Activated T-helper 1 cell treated with anti-CD3 and anti-CD28 coated beads, Interleukin-2, amount 50 U/mL, for 16 hours (primary cell): ENCODE measurements at places on chromosomes 7 and 10.

DNA sequence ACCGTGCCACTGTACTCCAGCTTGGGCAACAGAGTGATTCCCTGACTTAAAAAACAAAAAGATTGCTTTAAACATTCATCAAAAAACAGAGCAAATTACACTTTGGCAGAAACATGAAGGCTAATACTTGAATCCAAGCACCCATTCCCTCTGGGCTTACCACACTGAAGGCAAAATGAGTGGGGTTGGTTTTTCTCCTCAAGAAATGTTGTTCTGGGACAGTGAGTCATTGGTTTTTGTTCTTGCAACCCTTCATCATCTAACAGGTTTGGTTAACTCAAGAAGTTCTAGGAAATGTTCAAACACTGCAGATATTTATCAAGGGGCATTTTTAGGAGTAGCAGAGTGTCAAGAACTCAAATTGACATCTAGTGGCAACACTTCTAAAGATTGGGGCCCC, 60.5 kb downstream of the KIAA1217 start:
- DNase-seq: no peak

- DNase-seq: no peak
Observed at GRCh38 chr7:147096629-147097028, 980.0 kb downstream of the CNTNAP2 start.

- no peak for DNase-seq
Observed at GRCh38 chr7:155453296-155454182, 4.4 kb upstream of the EN2 start.

DNA sequence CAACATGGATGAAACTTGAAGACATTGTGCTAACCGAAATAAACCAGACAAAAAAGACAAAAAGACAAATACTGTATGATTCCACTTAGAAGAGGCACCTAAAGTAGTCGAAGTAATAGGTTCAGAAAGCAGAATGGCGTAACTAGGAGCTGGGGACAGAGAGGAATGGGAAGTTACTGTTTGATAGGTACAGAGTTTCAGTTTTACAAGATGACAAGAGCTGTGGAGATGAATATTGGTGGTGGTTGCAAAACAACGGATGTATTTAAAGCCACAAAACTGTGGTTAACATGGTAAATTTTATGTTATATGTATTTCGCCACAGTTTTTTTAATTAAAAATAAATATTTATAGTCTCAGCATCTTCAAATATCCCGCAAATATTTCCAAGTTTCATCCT, 64.1 kb upstream of the DIP2C start:
- DNase-seq: no peak

DNA sequence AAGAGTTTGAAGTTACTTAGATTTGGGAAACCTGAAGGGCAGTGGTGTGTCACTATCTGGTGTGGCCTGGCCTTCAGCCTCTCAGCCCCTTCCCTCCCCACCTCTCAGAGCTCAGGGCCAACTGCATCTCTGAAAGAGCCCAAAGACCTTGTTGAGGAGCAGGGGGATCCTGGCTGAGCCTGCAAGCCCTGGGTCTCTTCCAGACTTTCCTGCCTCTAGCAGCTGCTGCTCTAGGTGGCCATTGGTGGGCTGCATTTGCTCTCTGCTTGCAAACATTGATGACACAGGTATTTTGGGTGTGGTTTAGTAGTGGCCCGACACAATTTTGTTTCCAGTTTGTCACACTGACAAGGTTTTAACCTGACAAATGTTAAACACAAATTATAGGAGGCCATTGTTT, 3.1 kb upstream of the UPP1 start:
- no peak for DNase-seq

GRCh38 chr10:114042895-114043531, 653 bp upstream of the ADRB1 start:
- DNase-seq: no peak

GRCh38 chr7:17227766-17228490, 70.5 kb upstream of the AHR start:
- DNase-seq: no peak

DNA sequence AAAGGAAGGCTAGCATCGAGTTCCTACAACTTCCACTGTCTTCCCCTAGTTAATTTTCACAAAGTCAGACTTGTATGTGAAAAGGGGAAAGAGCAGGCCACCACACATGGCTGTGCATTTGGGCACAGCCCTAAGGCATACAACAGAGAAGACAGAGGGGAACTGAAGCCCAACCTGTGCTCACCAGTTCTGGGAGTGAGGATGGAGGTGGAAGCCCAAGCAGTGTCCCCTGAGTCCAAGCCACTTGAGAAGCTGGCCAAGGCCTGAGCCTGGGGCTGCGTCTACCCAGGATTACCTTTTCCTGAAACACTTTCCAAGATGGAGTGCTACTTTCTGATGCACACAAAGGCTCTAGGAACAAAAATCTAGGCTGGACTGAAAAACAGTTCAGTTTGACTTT, 20.3 kb downstream of the GPNMB start:
- no peak for DNase-seq

- no peak for DNase-seq
Observed at GRCh38 chr7:30927040-30927439, 15.4 kb downstream of the AQP1 start.

- DNase-seq: no peak
Observed at GRCh38 chr10:65618126-65618525, 1307.7 kb upstream of the LRRTM3 start.

DNA sequence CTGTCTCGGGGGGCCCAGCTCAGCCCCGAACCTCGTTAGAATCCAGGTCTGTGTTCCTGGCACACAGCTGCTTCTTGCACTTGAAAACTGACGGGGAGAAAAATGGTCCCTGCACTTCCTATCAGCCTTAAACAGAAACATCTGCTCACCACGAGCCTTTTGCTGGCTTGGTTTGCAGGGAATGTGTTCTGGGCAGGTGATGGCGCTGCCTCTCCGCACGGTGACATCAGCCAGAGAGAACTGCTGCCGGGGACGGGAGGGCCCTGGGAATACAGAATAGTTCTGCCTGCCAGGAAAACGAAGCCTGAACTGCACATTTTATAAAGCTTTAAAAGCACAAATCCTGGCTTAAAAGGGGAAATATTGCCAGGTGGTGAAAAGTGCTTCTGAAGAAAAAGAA, 622.5 kb downstream of the TYW1 start:
- DNase-seq: no peak

DNA sequence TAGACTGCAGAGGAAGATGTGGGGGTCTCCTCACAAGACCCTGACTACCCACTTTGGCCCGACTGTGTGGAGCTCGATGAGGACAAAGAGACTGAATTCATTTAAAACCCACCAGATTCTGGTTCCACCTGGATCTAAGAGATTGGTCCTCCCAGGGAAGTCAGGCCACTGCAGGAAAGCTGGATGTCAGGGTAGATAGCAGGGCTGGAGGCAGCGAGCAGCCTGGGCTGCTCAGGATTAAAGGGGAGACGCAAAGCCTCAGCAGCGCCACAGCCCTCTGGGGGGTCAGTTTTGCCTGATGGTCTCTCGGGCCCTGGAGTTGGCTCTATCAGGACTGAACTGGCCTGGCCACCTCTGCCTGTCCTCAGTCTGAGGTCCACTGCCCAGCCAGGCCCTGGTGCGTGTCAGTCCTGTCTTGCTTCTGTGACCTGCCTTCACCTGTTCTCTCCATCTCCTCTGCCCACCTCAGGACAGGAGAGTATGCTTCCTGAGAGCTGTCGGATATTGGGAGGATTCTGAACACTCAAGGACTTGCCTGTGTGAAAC, 12.2 kb upstream of the KLRG2 start:
- DNase-seq: no peak

DNA sequence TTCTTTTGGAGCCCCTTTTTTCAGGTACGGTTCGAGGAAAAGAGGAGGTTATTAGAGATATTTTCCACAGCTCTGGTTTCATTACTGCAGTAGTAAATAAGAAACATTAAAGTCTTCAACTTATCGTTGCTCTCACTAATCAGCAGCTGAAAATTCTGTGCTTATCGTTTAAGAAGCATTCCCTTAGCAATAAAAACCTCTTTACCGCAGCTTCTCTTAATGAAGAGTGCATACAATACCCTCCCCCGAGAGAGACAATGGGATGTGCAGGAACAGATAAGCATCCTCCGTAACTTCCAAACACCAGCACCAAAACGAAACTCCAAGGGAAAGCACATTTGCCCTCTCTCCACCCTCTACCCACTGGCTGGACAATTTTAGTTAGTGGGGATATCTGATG, 384.5 kb downstream of the NEBL start:
- DNase-seq: no peak

- DNase-seq: no peak
Observed at GRCh38 chr10:18610517-18610916, 40.9 kb downstream of the NSUN6 start.

DNA sequence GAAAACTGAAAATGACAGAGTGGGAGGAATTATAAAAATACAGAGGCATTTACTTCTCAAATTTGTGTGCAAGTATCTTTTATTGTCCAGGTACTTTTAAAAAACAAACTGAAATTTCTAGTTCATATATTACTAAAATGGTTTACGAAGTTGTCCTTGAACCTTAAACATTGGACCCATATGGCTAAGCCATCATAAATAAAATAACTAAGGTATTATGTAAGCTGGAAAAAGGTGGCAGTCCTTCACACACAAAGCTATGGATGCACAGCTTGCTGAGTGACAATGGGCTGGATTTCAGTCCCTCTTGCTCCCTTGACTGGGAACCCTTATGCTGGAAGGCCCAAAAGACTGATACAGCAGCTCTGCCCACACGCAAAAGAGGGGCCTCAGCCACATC, 66.1 kb downstream of the COBL start:
- no peak for DNase-seq

DNA sequence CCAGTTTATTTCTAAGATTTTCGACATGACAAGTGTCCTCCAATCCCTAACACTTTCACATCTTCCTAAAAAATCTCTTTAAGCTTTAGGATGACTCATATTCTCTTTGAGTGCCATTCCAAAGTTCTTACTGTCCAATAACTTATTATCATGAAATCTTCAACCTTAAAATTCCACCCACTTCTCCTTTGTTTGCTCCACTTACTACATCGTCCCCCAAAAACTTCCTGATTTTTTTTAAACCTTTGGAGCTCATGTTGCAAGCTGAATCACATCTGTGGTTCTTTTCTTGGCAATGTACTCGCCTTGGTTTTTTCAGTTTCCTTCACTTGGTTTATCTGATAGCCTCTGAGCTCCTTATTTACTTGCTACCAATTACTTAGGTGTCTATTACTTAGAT, 39.2 kb upstream of the JCAD start:
- DNase-seq: no peak

DNA sequence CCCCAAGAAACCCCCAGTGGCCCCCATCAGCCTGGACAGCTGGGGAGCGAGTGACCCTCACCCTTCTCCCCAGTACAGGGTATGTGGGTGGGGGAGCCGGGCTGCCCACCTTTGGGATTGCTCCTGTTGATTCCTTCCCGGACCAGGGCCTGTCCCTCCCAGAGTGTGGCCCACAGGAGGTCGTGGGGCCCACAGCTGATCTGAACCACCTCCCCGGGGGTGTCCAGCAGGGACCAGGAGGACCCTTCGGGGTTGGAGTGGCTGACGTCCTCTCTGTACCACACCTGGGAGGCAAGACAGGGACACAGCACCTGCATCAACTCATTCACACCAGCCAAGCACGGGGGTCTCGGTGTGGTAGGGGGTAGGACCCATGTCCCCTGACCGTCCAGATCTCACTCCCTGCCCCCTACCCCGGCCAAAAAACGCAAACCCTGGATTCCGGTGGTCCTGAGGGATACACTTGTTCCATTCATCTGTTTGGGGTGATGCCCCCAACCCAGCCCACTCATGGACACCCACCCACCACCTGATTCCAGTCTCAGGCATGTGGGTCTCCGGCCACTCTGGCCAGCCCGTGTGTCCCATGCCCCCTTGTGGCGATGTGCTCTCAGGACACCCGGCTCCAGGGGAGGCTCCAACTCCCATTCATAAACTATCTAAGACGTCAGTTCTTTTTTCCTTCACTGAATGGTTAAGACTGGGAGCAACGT, 10.9 kb downstream of the TECPR1 start:
- DNase-seq: no peak

DNA sequence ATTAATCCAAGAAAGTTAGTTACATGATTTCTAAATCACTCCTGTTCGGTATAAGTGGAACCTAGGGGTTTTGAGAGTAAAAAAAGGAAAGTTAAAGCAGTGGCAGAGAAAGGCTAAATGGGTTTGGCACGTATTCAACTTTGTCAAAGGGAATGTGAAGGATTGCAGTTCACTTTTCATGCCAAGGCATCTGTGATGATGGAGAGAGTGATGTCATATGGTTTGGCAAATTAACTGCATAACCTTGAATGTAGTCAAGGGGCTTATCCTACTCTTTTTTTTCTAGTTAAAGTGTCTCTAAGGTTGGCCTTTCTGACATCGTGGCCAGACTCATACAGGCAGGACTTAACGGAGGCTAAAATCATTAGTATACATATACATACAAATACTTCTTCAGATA, 277.8 kb downstream of the EXOC4 start:
- no peak for DNase-seq

DNA sequence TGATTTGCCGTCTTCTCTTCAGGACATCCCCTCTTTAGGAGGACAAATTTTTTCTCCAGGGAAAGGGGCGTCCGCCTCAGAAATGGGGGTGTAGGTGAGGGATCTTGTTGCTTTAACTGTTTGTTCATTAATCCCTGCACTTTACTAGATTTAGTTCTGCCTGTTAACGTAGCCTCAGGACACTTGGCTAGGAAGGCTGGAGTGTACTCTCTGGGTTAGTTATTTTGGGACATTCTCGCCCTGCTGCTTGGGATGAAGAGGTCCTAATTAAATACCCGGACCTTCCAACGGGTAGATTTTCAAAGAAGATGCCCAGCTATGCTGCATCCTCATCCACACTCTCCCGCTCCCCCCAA, 552 bp upstream of the ZNF365 start:
- no peak for DNase-seq

DNA sequence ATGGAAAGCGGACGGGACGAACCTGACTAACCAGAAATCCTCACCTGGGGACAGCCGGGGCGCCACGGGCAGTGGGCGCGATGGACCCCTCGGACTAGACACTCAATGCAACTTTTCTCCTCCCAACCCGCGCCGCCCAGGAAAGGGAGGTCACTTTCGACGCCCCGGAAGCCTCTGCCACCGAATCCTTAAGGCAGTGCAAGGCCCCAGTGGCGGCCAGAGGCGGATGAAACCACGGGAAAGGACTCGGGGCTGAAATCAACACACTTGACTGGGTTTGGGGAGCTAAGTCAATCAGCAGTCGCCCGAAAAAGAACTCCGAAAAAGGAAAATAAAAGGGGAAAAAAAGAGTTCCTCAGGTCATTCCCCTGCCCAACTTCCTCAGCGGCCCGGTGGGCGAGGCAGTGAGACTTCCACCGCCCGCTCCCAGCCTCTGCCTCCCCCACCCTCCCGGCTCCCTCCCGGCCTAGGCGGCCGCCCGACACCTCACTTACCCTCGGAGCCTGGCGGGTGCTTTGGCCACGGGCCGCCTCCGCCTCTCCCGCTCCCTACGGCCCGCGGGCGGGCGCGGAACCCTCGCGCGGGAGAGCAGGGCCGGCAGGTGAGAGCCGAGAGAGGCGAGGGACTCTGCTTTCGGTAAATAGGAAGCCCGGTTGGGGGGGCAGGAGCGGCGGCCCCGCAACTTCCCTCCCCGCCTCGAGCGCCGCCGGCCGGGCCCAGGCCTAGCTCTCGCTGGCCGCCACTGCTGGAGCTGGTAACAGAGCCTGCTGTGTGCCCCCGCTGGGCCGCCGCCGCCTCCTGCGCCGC, 518 bp downstream of the WAPL start:
- no peak for DNase-seq
